ENCODE measurements at places on chromosomes 12 and 14.

- DNase-seq: no peak
These were observed 450.2 kb upstream of the MDGA2 start for GRCh38 chr14:48125654-48126053.

DNA sequence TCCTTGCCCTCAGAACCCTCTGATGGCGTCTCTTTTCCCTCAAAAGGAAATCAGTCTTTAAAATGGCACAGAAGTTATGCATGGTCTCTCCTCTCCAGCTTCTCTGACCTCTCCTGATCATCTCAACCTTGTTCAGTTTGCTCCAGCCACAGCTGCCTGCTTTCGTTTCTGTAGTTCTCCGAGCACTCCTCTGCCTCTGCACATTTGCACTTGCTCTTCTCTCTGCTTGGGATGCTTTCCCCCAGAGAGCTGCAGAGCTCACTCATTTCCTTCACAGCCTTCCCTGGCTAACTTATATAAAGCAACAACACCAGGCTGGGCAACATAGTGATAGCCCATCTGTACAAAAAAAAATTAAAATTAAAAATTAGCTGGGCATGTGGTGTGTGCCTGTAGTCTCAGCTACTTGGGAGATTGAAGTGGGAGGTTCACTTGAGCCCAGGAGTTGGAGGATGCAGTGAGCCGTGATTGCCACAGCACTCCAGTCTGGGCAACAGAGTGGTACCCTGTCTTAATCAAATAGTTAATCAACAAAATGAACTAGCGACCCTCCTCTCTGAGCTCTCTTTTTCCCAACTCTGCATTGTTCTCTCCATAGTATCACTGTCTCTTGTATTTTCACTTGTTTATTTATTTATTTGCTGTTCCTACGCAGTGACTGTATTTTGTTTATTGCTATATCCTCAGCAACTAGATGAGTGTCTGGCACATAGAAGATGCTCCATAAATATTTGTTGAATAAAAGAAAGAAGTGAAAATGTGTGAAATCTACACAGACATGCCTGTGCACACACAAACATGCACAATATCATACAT, 37.7 kb downstream of the PPFIBP1 start:
- DNase-seq: no peak

DNA sequence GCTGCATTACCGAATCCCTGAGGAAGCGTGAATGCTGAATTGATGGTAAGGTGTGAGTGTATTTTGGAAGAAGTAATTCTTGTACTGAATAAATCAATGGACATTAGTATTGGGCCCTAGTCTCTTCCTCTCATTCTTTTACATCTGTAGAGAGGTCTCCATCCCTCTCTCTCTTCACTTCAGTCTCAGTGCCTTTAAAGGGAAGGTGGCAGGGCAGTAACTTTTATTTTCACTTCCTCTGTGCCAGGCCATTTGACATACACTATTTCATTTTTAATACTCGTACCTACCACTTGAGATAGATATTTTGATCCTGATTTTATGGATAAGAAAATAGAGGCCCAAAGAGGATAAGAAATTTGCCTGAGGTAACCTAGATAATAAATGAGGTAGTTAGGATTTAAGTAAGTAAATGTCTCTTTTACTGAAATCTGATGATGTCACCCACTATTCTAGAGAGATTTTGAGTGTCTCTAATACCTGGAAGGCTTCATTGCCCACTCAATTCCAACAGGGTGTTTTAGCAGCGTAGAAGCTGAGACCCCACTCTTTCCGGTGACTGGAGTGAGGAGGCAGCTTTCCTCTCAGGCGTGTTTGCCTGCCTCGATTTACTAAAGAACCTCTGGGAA, 177.9 kb upstream of the PRICKLE1 start:
- no peak for DNase-seq

DNA sequence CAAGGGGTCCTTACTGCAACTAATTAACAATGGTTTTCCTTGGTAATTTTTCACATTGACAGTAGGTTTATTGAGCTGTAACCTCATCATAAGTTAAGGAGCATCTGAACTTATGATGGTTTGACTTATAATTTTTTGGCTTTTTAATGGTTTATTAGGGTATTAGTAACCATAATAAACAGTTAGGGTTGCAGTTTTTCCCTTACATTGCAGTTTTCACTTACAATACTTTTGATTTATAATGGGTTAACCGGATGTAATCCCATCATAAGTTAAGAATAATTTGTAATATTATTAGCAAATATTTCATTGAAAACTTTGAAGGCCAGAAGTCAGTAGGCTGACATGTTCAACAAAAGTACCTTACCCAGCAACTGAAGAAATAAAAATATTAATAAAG, 811.6 kb downstream of the TRHDE start:
- DNase-seq: no peak

GRCh38 chr14:67579636-67580035, 20.4 kb downstream of the PIGH start:
- DNase-seq: no peak

DNA sequence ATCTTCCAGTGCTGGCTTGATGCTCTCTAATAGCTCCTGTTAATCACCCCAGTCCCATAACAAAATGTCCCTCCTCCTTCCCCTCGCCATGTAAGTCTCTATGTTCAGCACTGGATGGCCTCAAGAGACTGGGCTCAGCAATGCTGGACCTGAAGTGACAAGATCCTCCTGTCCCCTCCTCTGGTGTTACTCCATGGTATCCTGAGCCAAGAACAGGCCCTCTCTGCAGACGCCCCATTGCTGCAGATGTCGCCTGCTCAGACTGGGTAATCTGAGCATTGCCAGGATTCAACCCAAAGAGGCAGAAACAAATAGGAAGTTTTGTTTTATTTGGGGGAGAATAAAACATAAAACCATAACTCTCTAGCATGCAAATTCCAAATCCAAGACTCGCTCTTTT, 149.7 kb downstream of the NTF3 start:
- no peak for DNase-seq
